ENCODE measurements at places on chromosomes 11 and 22.

- no peak for DNase-seq
These were observed 678.7 kb downstream of the BRD1 start for GRCh38 chr22:49148895-49149418.

GRCh38 chr11:120746836-120747609, 235.5 kb downstream of the GRIK4 start:
- DNase-seq = peak; percentile 100

DNA sequence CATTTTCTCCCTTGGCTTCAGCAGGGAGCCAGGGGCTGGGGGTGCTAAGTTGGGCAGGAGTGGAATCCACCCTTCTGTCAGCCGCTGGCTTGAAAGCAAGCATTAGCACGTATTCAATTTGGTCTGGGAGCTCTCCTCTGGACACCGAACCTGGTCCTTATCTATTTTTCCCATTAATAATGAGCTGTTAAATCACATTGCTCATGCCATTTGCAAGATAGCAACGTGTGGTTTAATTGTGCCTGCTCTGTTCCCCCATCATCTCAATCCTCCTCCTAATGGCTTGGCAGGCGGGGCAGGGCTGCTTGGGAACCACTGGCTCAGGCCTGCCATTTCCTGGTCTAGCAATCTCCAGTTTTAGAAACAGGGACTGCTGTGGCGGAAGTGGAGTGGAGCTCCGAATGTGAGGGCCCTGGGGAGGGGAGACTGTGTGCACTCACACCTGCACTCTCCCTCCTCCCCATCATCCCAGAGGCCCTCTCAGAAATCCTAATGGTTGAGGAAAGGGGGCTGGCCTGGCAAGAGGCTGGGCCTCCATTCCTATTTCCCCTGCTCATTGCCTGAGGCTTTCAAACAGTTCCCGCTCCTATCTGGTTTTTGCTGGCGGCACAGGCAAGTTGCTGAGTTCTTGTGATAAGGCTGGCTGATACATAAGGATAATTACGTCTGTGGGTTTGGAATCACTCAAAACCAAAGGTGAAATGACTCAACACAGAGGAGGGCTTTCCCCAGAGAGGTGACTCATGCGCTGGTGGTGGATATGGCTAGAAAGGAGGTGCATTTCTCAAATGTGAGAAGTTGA, 201.2 kb upstream of the E2F8 start:
- no peak for DNase-seq

DNA sequence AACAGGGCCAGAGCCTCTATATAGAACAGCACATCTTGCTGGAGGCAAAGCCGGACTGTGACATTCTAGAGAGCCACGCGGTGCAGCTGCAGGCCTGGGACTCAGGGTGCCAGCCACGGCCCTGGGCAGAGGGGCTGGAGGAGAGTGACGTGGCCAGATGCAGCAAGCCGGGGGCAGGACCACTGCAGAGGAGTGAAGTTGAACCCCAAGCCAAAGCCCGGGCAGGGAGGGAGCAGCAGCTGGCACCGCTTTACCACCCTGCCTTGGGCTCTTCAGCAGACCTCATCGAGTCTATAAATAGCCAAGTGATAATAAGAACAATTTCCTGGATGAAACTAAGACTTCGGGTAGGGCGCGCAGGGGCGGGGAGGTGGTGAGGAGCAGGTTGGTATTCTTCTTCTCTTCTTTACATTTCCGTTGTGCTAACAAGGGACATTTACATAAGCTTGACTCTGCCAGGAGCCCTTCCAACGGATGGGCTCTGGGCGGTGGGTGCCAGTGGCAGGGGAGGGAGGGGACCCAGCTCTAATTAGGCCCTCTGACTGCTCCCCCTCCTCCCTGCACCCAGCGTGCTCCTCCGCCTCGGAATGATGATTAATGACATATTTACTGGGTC, 110.2 kb downstream of the ST3GAL4 start:
- peak; percentile 88 for DNase-seq

DNA sequence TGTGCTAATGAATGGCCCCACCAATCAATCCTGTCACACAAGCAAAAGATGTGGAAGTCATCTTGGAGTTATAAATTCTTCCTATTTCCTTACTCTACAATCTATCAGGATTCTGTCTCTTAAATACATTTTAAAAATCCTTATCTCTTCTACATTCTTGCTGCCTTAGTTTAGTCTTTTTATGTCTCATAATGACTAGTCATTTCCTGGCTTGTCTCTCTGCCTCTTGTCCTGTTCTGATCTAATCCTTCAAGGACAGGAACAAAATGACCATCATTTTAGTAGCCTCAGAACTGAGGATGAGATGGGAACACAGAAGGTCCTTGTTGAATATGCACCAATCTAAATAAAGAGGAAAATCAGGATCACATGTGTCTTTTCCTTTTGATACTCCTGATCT, 56.6 kb upstream of the LIN7C start:
- DNase-seq = no peak

GRCh38 chr11:44758983-44759382, 32.2 kb downstream of the TSPAN18 start:
- DNase-seq = no peak

DNA sequence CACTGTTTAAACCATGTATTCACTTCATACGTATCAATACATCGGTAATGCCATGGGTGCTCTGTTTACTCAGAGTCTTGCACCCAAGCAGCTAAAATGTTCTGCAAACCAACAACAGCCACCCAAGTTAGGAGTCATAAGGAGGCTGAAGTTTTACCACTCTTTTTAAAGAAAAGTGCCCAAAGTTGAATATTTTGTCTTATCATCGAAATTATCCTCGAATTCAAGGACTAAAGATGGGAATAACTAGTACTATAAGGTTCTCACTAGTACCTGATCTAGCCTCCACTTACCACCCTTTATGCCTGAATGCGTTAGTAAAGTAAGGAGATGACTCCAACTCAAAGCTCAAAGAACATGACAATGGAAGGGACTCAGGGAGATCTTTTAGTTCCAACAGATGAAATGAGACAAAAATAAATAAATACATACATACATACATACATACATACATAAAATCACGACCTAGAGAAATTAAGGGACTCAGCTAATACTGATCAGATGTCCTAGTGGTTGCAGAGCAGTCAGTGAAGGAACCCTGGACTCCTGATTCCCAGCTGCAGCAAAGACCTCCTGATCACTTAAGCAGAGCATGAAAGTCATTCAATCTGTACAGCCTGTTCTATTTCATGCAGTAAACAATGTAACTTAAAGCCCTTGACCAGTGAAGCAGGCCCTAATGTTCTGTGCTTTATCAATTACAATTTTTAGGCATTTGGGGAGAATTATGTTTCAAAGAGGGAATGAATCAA, 7.7 kb downstream of the OSBP start:
- no peak for DNase-seq

- DNase-seq = peak; percentile 90
These were observed 10.6 kb downstream of the FREY1 start for GRCh38 chr11:45896422-45896984.

- no peak for DNase-seq
These were observed 235.6 kb downstream of the FAT3 start for GRCh38 chr11:92460213-92460612.

DNA sequence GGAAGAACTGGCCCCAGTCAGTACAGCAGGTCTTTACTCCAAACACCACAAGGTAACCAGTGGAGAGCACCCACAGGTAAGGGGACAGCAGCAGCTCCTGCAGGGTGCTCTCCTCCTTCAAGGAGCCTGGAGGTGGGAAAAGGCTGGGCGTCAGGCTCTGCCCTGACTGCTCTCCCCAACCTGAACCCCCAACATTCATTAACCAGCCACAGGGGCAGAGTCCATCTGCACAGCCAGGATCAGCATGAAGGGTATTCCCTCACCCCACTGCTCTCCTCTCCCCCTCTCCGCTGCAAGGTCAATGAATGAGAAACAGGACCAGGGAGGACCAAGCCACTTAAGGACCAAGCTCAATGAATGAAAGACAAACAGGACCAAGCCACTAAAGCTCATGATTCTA, 3.7 kb downstream of the SLC37A4 start:
- no peak for DNase-seq

- peak; percentile 76 for DNase-seq
These were observed 156.2 kb downstream of the NAV2 start for GRCh38 chr11:19868871-19869270.

GRCh38 chr22:47128216-47128615, 365.8 kb downstream of the TBC1D22A start:
- no peak for DNase-seq

DNA sequence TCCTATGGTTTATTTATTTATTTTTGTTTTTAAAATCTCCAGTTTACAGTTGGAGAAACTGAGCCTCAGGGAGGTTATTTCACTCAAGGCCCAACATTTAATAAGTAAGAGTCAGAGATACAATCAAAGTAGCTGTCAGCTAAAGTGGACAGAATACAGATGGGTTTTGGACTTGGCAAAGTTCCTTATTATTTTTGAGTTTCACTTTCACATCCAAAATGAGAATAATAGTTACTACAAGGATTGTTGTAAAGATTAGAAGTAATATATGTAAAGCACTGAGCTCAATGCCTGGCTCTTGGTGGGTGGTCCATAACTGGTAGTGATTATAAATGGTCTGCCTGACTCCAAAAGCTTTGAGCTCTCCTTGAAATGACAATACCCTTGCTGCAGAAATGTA, 87.5 kb upstream of the SESN3 start:
- DNase-seq = no peak

GRCh38 chr11:123547180-123547579, 107.2 kb downstream of the SCN3B start:
- DNase-seq = no peak

DNA sequence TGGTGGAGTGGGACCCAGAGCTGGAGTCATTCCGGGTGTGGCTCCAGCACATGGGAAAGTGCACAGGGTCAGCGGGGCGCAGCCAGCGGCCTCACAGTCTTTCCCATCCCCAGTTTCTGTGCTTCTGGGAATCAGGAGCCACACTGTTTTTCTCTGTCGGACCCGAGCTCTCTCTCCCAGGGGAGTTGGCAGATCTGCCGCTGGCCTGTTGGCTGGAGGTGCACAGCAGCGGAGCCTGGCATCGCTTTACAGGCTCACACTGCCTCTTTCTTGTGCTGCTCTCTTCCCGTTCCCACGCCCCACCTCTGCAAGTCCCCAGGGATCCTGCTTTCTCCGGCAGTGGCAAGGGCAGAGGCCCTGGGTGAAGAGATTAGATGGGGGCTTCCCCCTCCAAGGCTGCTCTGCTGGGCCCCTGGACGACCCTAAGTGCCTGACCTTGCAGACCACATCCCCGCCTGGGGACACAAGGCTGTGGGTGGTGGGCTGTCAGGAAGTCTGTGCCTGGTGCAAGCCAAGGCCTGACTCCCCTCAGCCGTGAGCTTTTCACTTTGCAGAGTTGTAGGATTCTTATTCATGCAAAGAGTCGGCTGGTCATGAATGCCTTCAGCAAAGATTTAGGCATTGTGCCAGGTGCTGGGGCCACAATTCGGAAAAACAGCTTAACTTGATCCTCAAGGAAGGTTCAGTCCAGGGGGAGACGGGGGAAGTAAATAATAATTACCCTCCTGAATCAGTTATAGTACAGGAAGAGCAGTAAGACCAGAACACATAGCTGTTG, 116.3 kb downstream of the TIMP3 start:
- no peak for DNase-seq

- DNase-seq = peak; percentile 12
These were observed 154.4 kb downstream of the NAV2 start for GRCh38 chr11:19867064-19867463.

GRCh38 chr22:42500161-42500835, 19.3 kb downstream of the RRP7A start:
- DNase-seq = no peak
